ENCODE measurements at places on chromosomes 11 and 22.

- peak; percentile 37 for DNase-seq
Measured at GRCh38 chr11:73976451-73977151, 6.0 kb downstream of the UCP2 start.

GRCh38 chr22:49300951-49301397 lies 526.7 kb downstream of the BRD1 start:
- DNase-seq: peak; percentile 16

DNA sequence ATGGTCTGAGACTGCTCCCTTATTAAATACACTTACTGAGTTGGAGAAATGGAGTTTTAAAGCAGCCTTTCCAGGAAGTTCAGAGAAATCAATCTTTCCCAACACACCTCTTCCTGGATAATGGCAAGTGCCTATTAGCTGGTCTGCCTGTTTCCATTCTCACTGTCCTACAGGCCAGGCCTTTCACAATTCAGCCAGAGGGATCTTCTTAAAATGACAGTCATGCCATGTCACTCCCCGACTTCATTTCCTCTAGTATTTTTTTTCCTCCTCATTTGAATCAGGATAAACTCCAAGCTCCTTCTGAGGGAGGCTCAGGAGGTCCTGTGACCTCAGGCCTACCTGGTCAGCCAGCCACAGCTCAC lies 62.6 kb downstream of the FDX1 start:
- no peak for DNase-seq

GRCh38 chr11:85076535-85077330 lies 550.4 kb downstream of the DLG2 start:
- peak; percentile 14 for DNase-seq

DNA sequence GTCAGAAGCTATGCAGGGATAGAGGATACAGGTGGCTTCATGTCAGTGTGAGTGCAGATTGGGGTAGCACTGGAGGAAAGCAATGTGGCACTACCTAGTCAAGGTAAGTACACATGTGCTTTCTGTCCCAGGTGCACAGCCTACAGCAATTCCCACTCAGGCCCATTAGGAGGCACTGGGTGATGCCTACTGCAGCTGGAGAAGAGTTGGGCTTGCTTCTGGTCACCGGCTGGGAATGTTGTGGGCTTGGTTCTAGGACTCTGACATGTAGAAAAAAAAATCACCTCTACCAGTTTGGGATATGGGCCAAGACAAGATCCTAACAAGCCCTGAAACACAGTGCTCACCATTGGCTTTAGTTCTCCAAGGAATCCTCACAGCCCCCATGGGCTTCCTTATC lies 69.7 kb downstream of the TENM4 start:
- no peak for DNase-seq

- DNase-seq: no peak
Measured at GRCh38 chr11:2431395-2431794, 12.9 kb downstream of the TRPM5 start.

DNA sequence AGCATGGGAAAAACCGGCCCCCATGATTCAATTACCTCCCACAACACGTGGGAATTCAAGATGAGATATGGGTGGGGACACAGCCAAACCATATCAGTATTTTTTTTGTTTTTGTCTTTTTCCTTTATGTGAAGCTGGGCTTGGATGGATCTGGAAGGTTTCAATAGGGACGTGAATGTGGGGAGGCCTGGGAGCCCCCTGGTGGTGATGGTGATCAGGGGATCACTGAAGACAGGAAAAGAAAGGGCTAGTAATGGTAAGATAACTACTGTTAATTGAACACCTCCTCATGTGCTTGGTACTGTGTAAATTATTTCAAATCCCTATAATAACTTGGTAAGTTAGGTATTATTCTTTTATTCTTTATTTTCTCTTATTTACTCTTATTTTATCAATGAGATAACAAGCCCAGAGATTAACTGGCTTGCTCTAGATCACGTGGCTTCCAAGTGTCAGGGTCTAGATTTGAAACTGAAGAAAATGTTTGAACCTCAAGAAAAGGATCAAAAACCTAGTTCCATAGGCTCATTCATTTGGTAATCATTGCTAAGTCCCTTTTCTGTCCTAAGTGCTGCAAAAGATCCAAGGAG lies 364.2 kb downstream of the TENM4 start:
- DNase-seq: no peak

DNA sequence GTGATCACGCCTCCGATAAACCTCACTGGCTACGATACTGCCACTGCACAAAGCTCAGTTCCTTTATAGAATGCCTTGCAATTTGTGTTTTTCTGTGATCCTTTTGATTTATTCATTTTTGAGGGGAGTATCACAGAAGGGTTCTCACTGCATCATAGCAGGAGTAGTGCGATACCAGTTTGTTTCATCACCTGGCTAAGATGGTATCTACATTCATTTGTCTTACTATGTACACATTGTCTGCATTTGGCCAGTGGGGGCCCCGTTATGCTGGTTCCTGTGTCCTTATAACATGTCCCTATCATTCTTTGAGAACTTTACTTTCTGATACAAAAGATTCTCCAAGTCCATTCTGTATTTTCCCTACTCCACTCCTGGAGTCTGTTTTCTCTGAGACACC lies 44.6 kb downstream of the APLP2 start:
- no peak for DNase-seq

DNA sequence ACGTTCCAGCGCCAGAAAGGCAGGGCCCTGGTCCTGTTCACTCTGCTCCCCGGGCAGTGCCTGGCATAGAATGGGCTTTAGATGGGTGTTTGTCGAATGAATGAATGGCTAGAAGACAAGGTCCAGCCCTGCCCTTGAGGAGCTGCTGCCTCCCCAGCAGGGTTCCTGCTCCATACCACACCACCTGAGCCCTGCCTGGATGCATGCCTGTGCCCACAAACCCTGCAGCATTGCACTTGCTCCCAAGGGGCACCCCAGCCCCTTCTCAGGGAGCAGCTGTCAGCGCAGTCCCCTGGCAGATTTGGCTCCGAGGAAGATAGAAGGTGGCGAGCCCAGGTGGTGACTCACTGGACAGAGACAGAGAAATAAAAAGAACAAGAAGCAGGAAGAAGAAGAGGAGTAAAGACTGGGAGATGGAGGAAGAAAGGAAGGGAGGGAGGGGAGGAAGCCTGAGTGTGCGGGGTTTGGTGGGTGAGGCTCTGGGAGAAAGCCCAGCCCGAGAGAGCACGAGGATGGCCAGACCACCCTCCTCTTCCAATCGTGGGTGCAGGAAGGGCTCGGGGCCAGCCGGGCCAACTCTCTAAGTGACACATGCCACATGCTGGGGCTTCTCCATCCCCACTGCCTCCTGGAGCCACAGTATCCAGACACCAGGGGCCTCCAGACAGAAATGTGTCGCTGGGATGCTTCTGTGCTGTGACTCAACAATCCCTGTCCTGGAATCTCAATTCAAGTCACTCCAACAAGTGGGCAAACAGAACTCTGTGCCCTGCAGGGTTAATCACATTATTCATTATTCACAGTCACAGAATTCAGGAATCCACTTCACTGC lies 1474.3 kb downstream of the BRD1 start:
- no peak for DNase-seq

- DNase-seq: peak; percentile 67
Measured at GRCh38 chr11:1854949-1855885, 2.3 kb downstream of the LSP1 start.

DNA sequence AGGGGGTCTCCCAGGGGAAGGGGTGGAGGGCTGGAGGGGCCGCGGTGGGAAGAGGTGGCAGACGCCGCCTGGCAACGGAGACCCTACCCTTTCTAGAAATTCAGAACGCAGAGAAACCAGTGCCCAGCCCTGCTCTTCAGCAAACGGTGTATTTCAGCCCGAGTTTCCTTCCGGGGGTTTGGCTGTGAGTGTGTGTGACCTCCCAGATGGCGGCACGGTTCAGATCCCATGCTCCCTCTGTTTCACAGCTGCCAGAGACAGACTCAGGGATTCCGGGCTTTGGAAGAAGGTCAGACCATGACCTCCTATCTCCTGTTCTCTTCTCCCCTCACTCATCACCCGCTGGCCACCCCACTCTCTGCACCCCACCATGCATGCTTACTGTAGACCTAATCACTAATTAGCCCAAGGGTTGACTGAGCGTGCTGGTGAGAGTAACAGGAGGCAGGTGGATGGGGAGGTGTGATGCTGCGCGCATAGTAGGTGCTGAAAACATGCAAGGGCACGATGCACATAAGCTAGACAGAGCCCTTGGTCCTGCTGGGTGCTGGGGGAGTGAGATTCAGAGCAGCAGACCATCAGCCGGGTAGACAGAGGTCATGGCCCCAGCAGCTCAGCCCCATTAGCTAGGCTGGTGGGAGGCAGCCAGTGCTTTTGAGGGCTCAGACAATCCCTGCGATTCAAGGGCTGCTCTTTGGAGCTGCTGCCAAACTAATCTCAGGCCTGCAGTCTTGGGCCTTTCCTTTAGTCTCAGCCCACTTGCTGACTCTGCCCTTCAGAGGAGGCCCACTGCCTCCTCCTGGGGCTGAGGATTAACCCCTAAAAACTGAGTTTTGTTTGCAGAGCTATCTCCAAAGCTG lies 256.5 kb upstream of the CADM1 start:
- DNase-seq: no peak

- peak; percentile 87 for DNase-seq
Measured at GRCh38 chr11:123054301-123055065, 7.5 kb downstream of the HSPA8 start.

DNA sequence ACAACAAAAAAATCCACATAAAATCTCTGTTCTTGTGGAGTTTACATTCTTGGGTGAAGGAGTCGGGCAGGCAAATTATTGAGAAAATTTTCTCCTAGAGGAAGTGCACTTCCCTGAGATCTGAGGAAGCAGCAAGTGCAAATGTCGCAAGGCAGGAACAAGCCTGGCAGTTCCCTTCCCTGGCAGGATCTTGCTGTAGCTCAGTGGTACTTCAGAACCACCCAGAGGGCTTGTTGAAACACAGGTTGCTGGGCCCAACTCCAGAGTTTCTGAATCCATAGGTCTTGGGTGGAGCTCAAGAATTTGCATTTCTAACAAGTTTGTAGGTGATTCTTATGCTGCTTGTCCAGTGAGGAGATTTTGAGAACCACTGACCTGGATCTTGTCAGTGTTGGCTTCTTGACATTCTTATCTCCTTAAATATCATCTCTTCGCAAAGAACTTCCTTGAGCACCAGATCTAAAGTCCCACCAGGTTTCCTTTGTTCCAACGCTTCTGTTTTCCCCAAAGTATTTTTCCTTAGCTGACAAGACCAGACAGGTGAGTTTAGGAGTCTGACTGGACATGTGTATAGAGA lies 9.6 kb downstream of the QSER1 start:
- no peak for DNase-seq

DNA sequence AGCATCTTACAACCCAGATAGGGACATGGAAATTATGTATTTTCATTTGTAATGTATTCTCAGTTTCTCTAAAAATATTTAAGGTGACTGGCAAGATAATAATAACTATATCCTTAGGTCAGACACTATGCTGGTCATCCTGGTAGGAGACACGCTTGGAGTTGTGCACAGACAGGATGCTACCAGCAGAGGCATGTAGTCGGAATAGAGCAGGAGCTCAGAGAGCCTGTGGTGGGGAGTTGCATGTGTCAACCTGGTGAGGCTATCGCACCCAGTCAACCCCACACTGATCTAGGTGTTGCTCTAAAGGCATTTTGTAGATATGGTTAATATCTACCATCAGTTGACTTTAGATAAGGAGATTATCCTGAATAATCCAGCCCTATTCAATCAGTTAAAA lies 318.5 kb downstream of the MIAT start:
- DNase-seq: no peak

- no peak for DNase-seq
Measured at GRCh38 chr11:79845002-79845709, 404.3 kb upstream of the TENM4 start.

- peak; percentile 88 for DNase-seq
Measured at GRCh38 chr11:79296141-79296540, 144.7 kb downstream of the TENM4 start.

DNA sequence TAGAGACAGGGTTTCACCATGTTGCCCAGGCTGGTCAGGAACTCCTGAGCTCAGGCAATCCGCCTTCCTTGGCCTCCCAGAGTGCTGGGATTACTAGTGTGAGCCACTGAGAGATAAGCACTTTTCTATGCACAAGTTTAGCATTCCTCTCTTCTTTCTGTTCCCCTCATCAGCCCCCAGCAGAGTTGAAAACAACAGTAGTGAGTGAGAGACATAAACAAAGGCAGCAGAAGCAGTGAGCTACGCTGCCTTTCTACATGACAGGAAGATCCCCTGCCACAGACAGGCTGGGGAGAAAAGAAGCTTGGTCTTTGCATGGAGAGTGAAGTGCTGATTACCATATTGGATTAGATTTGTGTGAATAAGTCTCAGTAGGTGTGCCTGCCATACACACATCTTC lies 392.0 kb upstream of the KIRREL3 start:
- DNase-seq: no peak

Measured in kidney (tissue), 22 donors.